ENCODE measurements at places on chromosomes 6 and 20.

DNA sequence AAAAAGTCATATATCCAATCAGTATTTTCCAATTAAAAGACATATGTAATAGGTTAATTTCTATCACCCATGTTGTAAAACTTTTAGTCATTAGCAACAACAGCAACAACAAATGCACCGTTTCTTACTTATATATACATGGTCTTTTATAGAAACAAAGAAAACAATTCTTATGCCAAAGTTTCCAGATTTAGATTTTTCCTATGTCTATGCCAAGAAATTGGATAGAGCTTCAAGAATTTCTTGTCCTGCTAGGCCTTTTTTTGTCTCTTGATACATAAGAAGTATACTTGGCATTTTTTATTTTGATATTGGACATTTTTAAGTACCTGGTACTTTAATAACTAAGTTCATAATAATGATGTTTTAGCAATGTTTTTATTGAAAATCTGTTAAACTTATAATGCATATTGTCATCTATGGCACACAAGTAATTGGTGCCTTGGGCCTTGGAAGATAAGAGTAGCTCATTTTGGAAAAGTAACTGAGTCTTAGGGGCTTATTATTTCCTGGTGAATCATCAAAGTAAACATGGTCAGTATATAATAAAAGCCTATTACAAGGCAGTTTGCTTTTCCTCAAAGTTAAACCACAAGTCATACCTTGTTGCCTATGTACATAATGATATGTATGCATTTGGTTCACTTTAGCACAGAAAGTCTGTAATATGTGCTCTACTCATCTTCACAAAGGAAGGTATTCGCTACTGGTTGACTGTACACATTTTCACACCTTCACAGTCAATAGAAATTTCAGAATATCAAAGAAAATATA lies 10.1 kb upstream of the FRK start:
- no peak for DNase-seq

DNA sequence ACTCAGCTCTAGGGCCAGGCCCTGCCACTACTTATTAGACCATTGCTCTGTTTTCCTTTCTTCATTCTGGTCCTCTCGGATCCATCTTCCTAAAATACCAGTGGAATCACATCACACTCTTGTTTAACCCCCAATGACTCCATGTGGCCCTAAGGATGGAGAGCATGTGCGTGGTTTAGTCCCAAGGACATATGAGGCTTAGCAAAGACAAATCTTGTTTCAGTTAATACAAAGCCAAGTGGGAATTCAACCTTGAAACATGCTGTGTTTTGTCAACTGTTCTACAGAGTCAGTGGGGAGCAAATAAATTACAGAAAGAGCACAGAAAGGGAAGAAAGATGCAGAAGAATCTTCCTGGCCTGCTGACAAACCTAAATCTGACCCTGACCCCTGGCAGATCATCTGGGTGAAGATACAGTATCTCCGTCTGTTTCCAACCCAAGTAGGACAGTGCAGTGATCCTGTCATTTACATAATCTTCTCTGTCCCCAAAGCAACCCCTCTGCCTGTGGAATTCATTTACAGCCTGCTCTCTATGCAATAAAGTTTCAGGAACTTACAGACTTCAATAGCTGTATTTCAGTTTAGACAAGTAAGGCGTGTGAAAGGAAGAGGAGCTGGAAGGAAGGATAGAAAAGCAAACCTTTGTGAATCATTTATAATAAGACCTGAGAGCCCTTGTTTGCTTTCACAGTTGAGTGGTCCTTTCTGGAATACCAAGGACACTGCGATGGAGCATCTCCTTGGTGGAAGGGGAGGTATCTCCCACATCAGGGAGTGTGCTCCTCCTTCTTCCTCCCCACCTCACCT lies 144.0 kb downstream of the THBS2 start:
- DNase-seq, result no peak

DNA sequence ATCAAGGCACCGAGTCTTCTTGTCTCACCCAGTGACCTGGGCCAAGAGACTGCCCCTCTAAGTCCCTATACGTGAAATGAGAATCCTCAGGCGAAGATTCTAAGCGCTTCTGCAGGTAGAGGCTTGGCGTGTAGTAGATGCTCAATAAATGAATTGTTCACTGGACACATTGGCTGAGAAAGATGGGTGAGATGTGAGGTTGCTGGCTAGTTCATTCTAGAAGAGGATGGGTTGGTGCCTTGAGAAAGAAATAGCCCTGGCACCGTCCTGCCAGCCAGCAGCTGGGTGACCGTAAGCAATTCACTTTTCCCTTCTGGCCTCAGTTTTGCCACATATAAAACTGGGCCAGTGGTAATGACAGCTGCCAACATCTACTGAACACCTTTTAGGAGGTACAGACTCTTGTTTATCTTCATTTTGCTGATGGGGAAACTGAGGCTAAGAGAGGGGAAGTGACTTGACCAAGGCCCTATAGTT lies 1.4 kb downstream of the SRC start:
- no peak for DNase-seq

DNA sequence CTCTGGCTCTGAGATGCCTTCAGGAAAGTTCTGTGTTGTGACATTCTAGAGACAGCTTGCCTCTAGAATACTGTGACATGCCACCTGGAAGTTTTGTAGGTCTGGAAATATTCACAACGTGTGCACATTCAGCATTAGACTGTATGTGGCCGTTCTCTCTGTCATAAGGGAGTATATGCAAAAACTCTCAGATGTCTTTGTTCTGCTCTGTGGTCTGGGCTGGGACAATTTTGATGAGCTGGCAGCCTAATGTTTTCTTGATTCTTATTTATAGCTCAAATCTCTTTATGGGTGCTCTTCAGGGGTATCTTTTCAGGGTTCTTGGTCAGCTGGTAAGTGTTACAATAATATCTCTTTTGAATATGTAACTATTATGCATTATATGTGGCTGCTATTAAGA lies 355.1 kb downstream of the PAX1 start:
- DNase-seq, result no peak

DNA sequence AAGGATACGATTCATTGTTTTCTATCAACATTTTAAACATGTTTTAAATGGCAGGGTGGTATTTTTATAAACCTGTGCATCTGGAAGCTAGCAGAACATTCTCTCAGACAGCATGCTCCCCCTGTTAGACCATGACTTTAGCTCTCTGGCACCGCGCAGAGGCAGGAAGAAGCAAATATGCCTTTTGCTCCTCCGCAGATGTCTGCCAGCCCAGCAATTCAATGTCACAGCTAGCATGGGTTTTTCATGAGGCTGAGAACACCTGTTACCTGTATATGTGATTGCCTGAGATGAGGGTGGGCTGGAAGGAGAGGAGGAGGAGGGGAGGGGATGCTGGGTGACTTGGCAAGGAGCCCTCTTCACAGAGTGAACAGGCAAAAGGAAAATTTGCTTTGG lies 6.7 kb downstream of the MTCH1 start:
- DNase-seq, result no peak

DNA sequence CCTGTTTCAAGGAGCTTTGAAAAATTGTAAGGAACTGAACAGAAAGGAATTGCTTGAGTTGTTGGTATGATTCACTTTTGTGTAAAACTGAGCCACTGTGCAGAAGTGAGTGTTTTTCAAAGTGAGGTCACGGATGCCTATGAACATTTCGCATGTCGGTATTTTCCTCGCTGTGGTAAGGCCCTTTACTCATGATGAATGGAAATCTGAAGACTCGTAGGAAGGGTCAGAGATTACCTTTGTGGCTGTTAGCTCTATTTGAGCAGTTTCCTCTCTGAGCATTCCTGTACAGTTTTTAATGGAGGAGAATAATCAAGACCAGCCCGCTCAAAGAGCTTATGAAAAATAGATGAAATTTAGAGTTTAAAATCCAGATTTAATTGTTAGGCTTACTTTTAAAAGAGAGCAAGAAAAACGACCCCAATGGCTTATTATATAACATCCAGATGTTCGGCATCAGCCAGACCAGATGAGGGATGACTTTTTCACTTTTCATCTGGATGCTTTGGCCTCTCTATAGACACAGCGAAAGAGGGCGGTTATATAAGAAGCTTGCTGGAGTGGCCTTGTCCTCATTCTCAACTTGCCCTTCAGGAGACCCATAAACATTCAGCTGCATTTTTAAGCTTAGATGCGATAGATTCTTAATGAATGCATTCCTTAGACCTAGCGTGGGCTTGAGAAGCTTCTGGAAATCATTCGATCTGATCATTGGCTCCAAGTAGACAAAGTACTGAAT lies 99.5 kb downstream of the CD83 start:
- DNase-seq, result no peak

GRCh38 chr20:45897692-45898091 lies 6.6 kb downstream of the CTSA start:
- DNase-seq, result no peak

GRCh38 chr6:32436995-32437836 lies 2.5 kb upstream of the HLA-DRA start:
- peak; percentile 73 for DNase-seq

GRCh38 chr6:111808493-111808892 lies 64.8 kb downstream of the FYN start:
- DNase-seq, result no peak

DNA sequence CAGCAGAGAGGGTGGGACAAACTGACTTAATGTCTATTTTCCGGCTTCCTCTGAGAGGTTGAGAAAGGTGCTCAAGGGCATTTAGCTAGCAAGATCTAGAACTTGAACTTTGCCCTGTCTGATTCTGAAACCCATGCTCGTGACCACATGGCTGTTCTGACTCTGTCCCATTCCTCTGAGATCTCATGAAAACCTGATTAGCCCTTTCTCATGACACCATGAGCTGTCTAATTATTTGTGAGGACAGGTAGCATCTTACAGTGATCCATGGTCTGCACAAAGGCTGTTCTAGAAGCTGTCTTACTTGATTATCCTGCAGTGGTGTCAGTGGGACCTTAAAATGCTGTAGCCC lies 89.6 kb upstream of the TOX2 start:
- DNase-seq, result peak; percentile 15

GRCh38 chr6:11248974-11249761 lies 16.7 kb upstream of the NEDD9 start:
- DNase-seq, result no peak

DNA sequence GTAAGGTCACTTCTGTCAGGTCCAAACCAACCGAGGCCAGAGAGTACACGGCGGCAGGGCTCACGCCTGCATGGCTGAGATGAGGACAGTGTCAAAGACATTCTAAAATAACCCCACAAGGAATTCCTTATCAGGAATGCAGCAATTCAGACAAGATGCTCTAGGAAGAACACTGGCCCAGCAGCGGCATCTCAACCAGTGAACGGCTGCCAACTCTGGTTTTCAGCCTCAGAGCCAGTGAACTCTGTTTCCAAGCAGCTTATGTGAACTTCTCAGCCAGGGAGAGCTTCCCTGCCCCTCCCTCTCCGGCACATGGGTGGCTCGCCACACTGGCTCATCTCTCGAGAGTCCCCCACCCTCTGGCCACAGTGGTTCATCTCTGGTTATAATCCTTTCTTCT lies 36.9 kb downstream of the KCNQ2 start:
- no peak for DNase-seq

DNA sequence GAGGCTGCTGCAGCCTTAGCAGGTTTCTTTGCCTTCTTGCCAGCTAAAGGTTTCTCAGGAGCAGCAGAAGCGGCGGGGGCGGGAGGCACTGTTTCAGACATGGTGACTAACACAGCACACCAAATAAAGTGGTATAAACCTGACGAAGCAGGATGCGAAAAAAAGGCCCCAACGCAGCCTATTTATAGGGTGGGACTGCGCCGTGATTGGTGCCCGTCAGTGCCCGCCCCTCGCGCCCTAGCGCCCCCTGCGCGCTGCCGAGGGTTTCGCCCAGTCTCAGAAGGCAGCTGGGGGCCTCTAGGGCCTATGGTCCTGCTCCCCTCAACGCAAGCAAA lies 55.0 kb downstream of the TRIM38 start:
- DNase-seq, result peak; percentile 84

GRCh38 chr6:3235486-3235885 lies 8.0 kb upstream of the TUBB2B start:
- no peak for DNase-seq

DNA sequence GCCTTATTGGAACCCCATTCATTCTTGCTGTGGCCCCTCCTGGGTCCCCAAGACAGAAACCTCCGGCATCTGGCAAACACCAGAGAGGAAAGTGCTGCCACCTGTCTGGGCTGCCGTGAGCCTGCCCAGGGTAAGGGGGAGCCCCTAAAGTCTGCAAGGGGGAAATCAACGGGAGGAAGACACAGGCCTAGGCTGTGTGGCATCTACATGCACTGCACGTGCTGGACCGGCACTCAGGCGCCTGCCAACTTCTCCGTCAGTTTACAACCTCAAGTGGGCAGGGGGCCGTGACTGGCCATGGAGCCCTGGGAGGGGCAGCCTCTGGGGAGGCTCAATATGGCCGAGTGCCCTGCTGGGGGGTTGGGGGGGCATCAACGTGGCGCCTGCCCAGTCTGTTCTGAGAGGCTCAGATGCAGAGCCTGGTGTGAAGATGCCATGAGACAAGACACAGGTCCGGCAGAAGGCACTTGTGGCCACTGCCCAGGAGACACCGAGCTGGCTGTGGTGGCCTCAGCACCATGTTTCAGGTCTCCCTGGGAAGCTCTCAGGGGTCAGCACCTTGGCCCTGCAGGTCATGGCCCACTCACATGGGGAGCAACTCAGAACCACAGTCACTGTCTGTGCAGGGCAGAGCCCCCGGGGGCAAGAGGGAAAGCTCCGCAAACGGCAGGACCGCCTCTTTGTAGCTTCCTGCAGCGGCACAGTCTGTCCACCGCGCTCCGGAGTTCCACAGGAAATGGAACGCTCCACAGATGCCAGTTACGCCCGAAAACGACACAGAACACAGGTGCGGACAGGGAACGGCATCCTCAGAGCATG lies 8.4 kb downstream of the UCKL1 start:
- DNase-seq, result no peak

- DNase-seq, result no peak
Observed at GRCh38 chr6:5697508-5697907, 309.2 kb downstream of the NRN1 start.

DNA sequence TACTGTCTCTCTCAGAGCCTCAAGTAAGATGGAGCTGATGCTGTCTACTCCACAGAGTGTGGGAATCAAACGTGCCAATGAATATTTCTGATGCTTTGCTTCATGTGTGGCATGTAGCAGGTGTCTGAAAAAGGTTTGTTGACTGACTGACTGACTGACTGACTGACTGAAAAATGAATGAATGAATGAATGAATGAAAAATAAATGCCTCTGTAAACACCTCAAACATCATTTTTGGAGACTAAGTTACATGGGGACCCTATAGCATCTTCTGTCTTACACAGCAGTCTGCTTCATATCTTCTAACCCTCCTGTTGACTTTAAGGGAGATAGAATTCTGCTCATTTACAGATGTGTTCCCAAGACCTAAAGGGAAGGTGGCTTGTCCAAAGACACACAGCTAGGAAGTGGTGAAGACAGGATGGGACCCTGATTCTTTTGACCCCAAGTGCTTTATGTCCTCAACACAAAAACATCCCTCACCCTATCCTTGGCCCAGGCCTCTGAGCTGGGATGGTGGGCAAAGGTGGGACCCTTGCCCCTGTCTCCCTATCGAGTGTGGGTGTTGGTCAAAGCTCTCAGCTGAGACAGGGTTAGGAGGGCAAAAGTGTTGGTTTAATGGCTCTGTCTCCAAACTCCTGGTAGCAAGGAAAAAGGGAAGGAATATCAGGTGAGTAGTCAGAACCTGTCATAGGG lies 104.4 kb downstream of the TOX2 start:
- no peak for DNase-seq

- no peak for DNase-seq
Observed at GRCh38 chr6:14719270-14719669, 526.6 kb upstream of the JARID2 start.

- no peak for DNase-seq
Observed at GRCh38 chr20:23374441-23374840, 12.5 kb downstream of the GZF1 start.

- no peak for DNase-seq
Observed at GRCh38 chr6:111090766-111091165, 3.5 kb downstream of the SLC16A10 start.

GRCh38 chr6:110360676-110361075 lies 2.5 kb upstream of the METTL24 start:
- DNase-seq, result no peak

GRCh38 chr6:25326126-25326525 lies 47.0 kb downstream of the CARMIL1 start:
- no peak for DNase-seq
